ENCODE measurements at places on chromosomes 3 and 15.

DNA sequence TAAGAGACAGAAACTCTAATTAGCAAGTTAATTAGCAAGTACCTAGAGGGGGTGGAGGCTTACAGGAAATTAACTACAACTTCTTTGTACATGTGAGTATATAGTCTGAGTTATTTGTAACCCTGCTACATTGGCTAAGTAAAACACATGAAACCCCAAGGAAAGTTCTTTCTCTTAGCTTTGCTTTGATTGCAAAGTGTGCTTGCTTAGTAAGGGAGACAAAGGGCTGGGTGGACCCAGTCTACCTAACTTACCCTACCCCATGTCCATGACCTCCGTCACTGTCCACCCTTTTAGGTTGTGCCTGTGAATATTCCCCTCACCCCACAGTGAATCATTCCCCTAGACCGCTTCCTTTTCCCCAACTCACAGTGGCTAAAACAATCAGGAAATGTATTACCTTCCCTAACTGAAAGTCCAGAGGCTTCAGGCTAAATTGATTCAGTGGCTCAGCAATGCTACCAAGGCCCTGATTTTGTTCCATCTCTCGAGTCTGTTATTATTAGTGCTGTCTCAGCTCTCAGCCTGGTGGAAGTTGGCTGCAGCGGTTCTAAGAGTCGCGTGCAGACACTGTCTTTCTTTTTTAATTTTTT is 31.1 kb upstream of the RYR3 start:
- DNase-seq = no peak

DNA sequence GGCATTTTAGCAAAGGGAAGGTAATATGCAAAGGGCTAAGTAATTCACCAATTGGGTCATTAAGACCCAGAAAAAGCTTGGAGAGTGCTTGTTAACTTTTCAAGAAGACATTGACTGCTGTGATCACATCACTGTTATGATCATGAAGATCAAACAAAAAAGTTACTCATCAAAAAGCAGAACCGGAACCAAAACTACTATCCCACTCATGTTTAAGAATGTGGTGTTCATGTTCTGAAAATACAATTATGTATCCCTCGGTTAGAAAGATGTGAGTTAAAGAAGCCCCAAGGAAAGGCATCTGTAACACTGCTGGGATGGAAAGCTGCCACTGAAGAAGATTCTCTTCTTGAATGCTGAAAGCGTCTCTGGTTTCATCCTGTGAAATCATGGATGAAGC is 32.6 kb downstream of the BBX start:
- DNase-seq = no peak

GRCh38 chr15:64883100-64883581 is 28.6 kb upstream of the ANKDD1A start:
- no peak for DNase-seq

GRCh38 chr3:24410860-24411259 is 83.8 kb downstream of the THRB start:
- no peak for DNase-seq

- no peak for DNase-seq
These were observed 72.9 kb downstream of the CD200 start for GRCh38 chr3:112405845-112406244.

DNA sequence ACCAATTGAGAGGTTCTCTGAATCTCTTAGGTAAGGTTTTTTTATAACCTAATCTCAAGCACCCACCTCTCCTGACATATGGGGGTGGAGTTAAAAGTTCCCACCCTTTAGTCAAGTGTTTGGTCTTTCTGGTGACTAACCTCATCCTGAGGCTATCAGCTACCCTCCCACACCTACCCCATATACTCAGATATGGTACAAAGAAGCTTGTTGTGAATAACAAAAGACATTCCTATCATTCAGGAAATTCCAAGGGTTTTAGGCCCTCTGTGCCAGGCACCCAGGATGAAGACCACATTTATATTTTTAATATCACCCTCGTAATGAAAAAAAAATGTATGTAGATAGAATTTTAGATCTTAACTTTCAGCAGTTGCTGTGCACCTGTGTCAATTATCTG is 9.0 kb downstream of the CHMP2B start:
- no peak for DNase-seq

- DNase-seq = no peak
These were observed 11.6 kb downstream of the RPL15 start for GRCh38 chr3:23928524-23928923.

DNA sequence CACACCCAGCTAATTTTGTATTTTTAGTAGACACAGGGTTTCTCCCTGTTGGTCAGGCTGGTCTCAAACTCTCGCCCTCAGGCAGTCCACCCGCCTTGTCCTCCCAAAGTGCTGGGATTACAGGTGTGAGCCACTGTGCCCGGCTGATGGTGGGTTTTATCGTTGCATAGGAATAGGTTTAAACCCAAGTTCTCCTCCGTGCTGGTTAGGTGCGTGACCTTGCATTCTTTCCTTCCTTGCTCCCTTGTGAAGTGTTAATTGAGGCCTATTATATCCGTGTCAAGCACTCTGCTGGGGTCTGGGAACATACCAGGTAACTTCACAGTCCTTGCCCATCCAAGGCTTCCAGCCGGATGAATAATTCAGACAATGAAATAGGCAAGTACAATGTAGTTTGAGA is 19.3 kb upstream of the ETV5 start:
- no peak for DNase-seq

- no peak for DNase-seq
These were observed 300.4 kb upstream of the ROPN1 start for GRCh38 chr3:124292329-124292728.

DNA sequence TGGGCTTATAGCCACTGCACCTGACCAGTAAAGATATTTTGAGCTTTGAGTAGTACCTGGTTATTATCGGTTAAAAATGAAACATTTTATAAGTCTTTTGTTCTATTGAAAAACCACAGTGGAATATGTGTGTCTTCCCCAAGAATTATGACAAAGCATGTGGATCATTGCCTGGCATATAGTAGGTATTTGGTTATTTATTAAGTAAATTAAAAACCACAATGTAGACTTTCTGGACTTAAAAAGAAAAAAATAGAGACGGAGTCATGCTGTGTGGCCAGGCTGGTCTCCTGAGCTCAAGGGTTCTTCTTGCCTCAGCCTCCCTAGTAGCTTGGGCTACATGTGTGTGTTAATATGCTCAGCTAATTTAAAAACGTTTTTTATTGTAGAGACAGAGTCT is 43.5 kb downstream of the UBE2E2 start:
- DNase-seq = no peak

- no peak for DNase-seq
These were observed 4.3 kb downstream of the IRAK2 start for GRCh38 chr3:10169000-10169496.

- no peak for DNase-seq
These were observed 101.5 kb upstream of the TMC3 start for GRCh38 chr15:81475471-81475870.

DNA sequence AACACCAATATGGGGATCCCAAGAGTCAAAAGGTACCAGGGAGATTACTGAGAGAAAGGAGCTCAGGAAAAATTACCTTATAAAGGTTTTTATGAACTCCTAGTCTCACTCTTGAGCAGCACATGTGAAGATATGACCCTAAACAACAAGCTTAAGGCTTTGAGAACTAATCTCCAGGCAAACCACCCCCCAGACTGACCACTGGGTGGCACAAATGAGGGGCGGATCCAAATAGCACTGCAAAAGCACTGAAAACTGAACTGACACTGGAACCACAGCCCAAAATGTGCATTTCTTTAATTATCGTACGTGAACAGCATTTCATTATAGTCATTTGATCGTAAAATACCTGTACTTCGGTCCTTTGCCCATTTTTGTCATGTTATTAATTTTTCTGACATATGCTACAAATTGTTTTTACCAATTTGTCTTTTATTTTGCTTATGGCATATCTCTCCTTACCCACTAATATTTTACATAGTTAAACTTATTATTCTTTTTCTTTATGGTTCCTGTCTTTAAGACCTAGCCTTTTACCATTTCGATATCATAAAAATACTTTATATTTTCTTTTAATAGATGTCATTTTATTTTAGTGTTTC is 31.5 kb upstream of the TFDP2 start:
- DNase-seq = no peak

GRCh38 chr3:155876503-155876902 is 6.1 kb downstream of the GMPS start:
- DNase-seq = no peak

- DNase-seq = no peak
These were observed 376.8 kb upstream of the THBS1 start for GRCh38 chr15:39204031-39204430.

DNA sequence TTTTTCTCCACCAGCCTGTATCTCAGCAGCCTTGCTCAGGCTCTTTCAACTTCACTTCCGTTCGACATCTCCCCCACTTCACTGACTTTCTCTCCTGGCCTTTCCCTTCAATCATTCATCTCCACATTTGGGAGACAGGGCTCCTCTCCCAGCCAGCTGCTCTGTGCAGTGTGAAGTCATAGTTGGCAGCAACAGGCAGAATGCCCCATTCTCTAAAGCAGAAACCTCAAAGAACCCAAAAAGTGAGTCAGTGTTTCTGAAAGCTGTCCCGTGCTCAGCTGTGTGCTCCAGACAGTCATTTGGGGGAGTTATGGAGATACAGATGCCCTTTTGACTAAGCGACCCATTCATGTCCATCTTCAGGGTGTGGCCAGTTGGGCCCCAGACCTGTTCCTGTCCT is 54.3 kb downstream of the NTRK3 start:
- no peak for DNase-seq

GRCh38 chr3:144556392-144556791 is 584.8 kb downstream of the DIPK2A start:
- no peak for DNase-seq

- no peak for DNase-seq
These were observed 122.0 kb downstream of the SLC25A26 start for GRCh38 chr3:66342717-66343356.

- DNase-seq = no peak
These were observed 280.0 kb downstream of the MEX3B start for GRCh38 chr15:81765816-81766215.

DNA sequence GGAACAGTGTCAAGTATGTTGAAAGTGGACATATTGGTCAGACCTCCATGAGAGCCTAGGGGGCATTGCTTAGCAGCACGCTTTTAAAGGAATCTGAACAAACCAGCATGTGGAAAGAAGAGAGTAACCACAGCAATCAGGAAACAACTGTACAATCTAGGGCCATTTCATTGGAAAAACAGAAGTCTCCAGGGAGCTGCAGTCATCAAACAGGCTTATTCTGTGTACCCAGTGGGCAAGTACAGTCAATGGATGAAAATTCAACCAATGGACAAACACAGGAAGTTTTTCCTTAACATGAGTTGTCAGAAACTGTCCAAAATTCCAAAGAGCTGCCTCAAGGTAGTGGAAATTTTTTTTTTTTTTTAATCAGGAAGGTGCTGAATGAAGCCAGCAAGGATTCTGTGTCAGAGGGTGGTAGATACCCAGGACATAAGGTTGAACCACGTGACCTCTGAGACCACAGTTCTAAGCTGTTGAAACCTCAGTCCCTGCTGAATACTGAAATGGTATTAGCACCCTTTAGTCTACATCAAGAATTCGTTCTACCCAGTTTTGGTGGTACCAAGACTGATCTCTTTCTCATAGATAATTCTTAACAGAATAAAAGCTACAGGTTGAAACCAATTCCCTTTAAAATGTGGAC is 4.4 kb upstream of the DLG1 start:
- DNase-seq = no peak

GRCh38 chr3:115720983-115721382 is 97.7 kb downstream of the GAP43 start:
- no peak for DNase-seq

GRCh38 chr3:145035682-145036081 is 1064.1 kb downstream of the DIPK2A start:
- no peak for DNase-seq

- no peak for DNase-seq
These were observed 46.0 kb downstream of the SUCNR1 start for GRCh38 chr3:151919446-151919845.

DNA sequence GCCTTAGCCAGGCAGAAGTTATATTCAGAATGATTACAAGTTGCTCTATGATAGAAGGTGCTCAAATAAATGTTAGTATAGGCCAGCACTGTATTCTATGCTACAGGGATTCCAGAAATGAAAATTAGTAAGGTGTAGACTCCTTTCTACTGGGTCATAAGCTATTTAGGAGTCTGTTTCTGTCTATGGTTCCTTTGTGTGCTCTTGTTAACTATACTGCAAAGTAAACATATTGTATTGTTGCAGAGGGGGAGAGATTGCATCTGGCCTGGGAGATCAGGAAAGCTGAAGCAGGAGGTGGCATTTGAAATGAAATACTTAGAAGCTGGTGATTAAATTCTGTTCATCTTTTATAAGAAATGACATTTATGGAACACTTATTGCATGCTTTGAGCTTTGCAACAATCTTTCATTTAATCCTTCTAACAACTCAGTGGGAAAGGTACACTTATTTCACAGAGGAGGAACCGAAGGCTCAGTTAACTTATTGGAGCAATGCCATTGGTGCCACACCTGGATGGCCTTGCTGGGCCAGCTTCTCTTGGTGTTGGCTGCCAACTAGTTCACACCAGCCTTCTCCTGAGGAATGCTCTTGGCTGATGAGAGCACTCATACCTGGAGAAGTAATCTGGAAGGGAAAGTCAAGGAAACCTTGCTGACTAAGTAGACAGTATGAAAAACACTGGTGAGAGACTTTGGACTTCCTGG is 39.1 kb downstream of the ABHD5 start:
- no peak for DNase-seq

- no peak for DNase-seq
These were observed 126.0 kb downstream of the MYLK start for GRCh38 chr3:123758081-123758564.

DNA sequence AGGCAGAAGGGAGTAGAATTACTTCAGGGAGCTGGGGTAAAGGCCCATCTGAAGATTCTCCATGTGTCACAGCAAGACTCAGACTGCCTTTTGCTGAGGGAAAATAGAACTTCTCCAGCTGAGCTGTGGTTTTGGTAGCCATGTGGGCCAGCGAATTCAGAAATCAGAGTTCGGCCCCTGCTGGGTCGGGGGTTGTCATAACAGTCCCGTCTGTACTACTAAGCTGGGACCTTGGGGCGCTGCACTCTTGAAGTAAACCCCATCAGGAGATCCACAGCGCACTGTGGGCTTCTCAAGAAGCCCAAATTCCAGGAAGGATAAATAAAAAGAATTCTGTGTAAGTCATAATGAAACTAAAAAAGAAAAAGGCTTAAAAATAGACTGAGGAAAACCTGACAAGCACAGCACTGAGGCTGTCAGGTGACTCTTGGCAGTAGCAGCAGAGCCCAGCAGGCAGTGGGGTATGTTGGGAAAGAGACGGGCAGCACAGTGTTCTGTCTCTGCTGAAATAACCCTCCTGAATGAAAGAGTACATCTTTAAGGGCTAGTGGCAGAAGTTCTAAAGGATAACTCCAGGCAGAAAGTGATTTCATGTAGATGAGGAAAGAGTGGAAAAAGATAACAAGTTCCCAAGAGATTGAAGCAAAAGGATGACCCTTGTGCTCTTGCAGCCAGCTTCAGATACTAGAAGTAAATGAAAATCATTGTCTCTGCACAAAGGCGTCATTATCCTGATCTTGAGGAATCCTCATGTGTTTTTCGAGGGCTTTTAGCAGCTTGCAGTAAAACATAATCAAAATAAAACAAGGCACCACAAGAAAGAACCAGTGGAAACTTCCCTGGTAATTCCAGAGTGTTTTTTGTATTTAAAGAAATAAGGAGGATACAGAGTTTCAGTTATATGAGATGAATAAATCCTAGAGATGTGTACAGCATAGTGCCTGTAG is 74.5 kb downstream of the RAB7A start:
- DNase-seq = no peak

GRCh38 chr15:68651916-68652525 is 73.2 kb downstream of the CORO2B start:
- no peak for DNase-seq

Data from stimulated activated CD8-positive, alpha-beta memory T cell treated with anti-CD3 and anti-CD28 coated beads, Interleukin-15, amount 100 ng/mL, for 1 hour (primary cell).